Suppressor macrophage treated with lipopolysaccharide for 4 hours (primary cell): ENCODE measurements at places on chromosomes 6 and 20.

DNA sequence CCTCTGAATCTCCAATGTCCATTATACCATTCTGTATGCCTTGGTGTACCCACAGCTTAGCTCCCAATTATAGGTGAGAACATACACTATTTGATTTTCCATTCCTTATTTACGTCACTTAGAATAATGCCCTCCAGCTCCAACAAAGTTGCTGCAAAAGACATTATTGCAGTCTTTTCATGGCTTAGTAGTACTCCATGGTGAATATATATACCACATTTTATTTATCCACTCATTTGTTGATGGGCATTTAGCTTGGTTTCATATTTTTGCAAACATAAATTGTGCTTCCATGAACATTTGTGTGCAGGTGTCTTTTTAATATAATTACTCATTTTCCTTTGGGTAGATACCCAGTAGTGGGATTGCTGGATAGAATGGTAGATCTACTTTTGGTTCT, 374.1 kb upstream of the HTR1E start:
- no peak for DNase-seq

DNA sequence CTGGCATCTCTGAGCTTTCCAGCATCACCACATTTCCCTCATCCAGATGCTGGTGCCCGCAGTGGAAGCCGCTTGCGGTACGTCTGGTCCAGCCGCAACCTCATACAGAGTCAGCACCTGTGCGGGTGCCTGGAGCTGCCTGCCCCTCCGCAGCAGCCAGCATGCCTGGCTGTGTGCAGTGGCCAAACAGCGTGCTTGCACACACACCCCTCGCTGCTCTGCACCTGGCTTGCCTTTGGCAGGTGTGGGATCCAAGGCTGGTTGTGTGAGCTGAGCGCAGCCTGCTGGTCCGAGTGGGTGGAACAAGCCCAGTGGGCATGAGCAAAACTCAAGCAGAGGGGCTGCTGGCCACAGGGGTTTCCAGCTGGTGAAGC, 3.1 kb upstream of the HINT3 start:
- DNase-seq, result no peak

DNA sequence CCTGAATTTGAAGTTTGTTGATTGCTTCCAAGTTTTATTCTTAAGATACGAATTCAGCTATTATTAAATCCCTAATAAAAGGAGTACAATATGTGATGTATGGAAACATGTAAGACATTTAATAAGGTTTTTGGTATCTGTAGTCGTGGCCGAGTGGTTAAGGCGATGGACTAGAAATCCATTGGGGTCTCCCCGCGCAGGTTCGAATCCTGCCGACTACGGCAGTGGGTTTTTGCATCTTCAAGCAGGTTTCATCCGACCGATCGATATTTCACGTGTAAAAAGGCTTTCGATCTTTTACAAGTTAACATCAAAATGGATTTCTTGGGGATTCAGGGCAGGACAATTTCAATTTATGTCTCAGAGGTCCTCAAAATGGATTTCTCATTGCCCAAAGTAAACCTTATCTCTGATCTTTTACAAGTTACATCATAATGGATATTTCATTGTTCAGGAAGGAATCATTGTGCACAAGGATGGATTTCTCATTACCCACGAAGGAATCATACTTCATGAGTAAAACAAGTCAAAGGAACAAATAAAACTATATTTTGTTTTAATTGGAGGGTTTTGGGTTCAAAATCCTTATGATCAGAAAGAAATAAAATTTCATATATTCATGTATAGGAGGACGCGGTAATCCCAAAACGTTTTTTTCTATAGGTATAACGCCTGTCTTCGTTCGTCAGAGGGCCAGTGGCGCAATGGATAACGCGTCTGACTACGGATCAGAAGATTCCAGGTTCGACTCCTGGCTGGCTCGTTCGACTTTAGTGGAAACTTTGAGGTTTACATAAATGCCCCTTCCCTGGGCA, 37.3 kb upstream of the BTN3A2 start:
- peak; percentile 68 for DNase-seq

GRCh38 chr6:26280407-26280806, 84.6 kb upstream of the BTN3A2 start:
- no peak for DNase-seq

DNA sequence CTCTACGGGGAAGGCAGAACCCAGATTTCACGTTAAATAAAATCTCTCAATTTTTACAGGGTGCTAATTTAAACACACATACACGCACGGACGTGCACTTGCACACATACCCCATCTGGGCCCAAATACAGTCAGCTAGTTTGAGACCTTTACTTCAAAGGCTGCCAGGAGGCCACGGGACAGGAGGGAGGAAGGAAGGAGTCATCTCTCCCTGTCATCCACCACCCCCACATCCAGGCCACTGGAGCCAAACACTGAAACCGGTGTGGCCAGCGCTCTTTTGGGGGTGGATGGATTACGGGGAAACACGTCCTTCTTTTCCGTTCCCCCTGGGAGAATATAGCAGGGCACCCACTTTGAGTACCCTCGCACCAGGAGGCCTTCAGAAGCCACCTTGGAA, 60.1 kb downstream of the ZNF831 start:
- no peak for DNase-seq

DNA sequence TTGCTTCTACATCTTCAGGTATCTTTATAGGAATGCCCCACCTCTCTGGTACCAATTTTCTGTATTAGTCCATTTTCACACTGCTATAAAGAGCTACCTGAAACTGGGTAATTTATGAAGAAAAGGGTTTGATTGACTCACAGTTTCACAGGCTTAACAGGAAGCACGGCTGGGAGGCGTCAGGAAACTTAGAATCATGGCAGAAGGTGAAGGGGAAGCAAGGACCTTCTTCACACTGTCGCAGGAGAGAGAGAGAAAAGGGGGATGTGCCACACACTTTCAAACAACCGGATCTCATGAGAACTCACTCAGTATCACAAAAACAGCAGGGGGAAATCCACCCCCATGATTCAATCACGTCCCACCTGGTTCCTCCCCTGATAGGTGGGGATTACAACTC, 24.4 kb upstream of the LY86 start:
- no peak for DNase-seq

GRCh38 chr20:7657569-7657968, 282.7 kb downstream of the HAO1 start:
- no peak for DNase-seq

DNA sequence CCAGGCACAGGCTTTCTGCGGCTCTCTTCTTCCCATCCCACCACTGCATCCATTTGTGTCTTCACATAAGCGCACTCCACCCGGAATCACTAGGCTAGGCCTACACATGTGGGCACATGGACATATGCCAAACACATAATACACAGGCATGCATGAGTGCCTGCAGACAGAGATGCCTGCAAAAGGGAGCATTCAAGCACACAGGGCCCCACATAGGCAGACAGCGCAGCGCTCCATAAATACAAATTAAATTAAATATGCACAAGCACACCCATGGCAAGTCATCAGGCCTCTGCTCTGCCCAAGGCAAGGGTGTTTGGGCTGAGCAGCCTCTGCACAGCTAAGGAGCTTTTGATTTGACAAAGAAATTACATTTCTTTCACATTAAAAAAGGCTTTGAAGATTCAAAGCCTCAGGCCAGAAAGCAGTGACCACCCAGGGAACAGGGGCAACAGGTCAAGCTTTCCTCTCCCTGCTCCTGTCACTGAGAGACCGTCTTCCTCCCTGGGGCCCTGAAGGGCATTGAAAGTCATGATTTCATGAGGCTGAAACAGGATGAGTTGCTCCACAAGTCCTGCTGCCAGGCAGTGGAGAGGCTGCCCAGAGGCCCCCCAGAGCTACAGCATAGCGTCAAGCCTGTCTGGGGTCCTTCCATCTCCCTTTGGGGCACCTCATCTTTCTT, 134.2 kb upstream of the LRFN2 start:
- DNase-seq, result peak; percentile 6

DNA sequence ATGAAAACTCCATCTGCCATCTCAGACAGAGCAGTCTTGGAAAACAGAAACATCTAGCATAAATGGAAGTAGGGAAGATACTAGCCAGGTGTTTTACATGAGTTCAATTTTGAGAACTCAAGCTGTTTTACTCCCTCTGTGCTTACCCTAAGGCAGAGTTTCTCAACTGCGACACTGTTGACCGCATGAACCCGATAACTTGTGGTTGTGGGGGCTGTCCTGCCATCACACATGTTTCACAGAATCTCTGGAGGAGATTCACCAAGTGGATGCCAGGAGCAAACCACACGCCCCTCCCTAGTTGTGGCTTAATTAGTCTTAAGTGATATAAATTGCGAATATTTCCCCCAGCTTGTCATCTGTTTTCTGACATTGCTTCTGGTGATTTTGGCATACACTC, 2.3 kb upstream of the SERPINB6 start:
- no peak for DNase-seq

GRCh38 chr6:154782193-154782592, 49.0 kb downstream of the SCAF8 start:
- peak; percentile 15 for DNase-seq

DNA sequence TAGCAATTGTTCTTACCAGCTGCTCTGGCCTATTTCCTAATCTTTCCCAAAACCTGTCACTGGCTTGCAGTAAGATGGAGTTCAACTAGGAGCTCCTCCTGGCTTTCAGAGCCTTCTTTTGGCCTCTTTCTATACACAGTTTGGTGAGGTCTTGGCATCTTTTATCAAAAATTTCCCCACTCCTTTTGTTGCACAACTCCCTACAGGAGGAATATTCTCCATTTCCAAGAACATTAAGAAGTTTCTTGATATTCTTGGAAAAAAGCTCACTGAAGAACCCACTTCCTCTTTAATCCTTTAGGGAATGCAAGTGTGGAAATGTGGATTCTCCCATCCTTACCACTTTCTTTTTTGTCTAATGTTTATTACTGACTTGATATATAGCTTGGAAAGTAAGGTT, 171.3 kb upstream of the KCNK16 start:
- no peak for DNase-seq

GRCh38 chr6:108436771-108437170, 123.9 kb upstream of the FOXO3 start:
- no peak for DNase-seq

- no peak for DNase-seq
Observed at GRCh38 chr20:433300-433975, 25.3 kb downstream of the RBCK1 start.

DNA sequence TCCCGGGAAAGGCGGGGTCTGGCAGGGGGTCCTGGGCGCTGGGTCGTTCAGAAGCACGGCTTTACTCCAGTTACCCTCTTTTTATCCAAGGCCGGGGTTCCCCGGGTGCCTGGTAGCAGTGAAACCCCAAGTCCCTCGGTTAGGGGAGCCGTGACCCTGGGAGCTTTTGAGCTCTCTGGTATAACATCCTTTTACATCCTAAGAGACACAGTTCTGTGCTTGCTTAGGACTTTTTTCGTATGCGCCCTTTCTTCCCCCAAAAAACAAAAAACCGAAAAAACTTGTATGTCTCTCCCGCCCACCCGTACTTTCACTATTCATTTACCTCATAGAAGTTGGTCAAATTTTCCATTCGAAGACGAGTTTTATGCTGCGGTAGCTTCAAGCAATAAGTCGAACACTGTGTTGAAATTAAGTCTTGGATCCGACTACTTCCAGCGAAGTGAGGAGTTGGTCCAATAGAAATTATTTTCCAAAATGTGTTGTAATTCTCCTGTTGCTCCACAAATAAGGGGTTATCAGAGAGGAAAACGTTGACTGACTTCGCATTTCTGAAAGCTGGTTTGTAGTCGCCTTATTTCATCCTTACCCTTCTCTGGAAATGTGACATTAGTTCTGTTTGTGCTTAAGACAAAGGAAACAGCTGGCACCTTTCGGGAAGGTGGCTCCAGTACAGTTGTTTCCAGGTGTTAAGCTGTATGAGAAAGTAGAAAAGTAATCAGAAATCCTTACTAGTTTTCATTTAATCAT, 816 bp upstream of the MAN1A1 start:
- DNase-seq, result peak; percentile 82

DNA sequence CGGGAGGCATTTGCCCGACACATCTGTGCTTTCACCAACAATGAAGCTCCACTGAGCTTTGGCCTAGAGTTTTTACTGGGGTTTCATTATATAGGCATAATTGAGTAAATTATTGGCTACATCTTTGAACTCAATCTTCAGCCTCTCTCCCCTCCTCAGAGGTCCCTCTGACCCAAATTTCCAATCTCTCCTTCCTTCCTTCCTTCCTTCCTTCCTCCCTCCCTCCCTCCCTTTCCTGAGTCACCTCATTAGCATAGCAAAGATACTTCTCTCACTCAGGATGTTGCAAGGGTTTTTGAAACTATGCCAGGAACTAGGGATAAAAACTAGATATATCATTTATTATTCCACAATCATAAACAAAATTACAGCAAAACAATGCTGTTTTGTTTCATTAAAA, 238.2 kb upstream of the PRND start:
- peak; percentile 16 for DNase-seq
